ENCODE measurements at places on chromosomes 1 and 21.
A peak's percentile ranks its signal among the peaks of the same experiment; 100 is the strongest.

GRCh38 chr1:42146626-42147320 is 6.4 kb upstream of the GUCA2B start:
- peak; percentile 86 for DNase-seq

DNA sequence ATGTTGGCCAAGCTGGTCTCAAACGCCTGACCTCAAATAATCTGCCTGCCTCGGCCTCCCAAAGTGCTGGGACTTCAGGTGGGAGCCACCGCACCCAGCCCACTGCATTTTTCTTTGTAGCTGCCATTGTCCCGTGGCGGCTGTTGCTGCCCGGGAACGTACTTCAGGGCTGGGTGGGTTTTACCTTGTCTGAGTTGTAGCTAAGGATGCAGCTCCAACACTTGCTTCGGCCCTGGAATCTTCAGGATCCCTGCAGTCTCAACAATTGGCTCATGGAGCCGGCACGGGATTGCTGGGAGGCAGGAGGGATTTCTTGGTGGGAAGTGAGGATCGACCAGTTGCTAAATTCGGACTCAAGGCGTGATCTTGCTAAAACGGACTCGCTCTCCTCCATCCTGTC is 10.7 kb downstream of the TNFRSF8 start:
- DNase-seq, result no peak

GRCh38 chr1:81915937-81916336 is 115.2 kb downstream of the ADGRL2 start:
- no peak for DNase-seq

- DNase-seq, result no peak
Measured at GRCh38 chr21:18716578-18717138, 313.1 kb upstream of the TMPRSS15 start.

DNA sequence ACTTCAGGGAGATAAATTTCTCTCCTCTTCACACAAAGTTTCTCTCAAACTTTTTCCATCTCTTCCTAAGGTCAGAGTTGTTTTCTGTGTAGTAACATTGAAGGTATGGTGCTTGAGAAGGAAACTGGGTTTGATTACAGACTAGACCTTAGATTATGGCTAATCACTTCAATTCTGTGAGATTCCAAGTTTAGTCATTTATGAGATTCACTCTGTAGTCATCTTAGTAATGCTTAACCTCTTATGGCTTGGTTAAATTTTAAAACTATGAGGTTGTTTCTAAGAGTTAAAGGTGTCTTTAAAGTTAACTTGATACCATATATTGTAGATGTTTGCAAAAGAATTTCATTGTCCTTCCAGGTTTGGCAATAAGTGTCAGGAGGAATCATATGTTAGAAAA is 1092.2 kb downstream of the KCNT2 start:
- no peak for DNase-seq

DNA sequence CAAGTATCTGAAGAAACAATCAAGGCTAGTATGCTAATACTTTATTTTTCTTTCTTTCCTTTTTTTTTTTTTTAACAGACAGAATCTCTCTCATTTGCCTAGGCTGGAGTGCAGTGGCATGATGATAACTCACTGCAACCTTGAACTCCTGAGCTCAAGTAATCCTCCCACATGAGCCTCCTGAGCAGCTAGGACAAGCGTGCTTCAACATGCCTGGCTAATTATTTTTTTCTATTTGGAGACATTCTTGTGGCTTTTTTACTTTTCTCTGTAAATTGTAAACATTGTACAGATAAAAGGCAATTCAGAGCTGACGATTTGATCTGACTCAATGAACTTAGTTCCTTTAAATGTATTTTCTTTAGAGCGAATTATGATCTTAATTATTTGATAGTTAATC is 41.4 kb downstream of the CCDC18 start:
- no peak for DNase-seq

DNA sequence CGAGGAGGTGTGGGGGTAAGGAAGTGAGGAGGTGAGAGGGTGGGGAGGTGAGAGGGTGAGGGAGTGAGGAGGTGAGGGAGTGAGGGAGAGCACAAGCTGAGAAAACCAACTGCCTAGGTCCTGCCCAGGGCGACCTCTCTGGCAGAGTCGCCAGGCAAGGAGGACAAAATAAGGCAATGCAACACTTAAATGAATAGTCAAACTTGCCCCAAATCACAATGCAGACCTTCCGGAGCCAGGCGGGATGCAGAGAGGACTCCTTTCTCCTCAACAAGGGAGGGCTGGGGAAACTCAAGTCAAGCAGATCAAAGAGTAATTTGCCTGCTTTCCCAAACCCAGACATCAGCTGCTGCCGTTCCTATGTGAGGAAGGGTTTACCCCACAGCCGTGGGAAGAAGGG is 86.0 kb downstream of the CCDC185 start:
- DNase-seq, result no peak

- DNase-seq, result no peak
Measured at GRCh38 chr1:29338908-29339575, 102.7 kb downstream of the PTPRU start.

- peak; percentile 50 for DNase-seq
Measured at GRCh38 chr1:23838401-23838866, 13.2 kb upstream of the HMGCL start.

DNA sequence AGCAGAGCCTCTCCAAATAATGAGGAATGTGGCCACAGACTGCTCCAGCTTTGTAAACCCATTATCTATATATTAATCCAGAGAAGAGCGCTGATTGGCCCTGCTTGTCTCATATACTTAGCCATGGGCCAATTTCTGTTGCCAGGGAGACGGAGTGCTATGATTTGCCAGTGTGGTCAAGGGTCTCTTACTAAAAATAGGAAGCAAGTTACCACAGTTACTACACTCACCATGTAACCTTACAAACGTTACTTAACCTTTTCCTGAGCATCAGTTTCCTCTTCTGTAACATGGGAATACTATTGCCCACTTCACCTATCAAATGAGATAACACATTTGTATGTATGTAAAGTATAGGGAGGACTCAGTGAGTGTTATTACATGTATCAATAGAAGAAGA is 7.7 kb upstream of the S100A2 start:
- DNase-seq, result no peak

DNA sequence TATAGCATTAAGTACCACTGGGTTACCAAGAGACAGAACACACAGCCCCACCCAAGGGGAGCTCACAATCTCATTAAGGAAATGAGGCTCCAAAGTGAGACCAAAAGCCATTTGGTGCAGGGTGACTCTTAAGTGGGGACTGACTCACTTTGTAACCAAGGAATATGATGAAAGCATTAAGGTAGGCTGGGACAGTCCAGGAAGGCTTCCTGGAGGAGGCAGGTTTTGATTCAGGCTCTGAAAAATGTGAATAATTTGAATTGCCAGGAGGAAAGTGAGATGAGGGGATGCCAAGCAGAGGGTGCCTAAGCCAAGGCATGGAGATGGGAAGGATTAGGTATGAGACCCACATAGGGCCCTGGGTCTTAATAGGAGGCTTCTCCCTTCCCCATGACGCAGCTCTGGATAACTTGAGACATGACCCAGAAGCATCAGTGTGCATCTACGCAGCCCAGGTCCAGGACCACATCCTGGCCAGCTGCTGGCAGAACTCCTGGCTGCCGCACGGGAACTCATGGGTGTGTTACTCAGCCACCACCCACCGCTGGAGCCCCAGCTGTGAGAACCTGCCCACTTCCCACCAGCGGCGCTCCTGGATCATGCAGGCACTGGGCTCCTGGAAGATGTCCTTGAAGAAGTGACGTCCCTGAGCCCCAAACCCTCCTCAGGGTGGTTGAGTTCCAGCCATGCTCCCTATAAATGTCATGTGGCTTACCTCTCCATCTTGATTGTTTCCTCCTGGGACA is 5.9 kb upstream of the TTC4 start:
- DNase-seq, result no peak

GRCh38 chr21:38524168-38525153 is 26.2 kb upstream of the ERG start:
- no peak for DNase-seq

DNA sequence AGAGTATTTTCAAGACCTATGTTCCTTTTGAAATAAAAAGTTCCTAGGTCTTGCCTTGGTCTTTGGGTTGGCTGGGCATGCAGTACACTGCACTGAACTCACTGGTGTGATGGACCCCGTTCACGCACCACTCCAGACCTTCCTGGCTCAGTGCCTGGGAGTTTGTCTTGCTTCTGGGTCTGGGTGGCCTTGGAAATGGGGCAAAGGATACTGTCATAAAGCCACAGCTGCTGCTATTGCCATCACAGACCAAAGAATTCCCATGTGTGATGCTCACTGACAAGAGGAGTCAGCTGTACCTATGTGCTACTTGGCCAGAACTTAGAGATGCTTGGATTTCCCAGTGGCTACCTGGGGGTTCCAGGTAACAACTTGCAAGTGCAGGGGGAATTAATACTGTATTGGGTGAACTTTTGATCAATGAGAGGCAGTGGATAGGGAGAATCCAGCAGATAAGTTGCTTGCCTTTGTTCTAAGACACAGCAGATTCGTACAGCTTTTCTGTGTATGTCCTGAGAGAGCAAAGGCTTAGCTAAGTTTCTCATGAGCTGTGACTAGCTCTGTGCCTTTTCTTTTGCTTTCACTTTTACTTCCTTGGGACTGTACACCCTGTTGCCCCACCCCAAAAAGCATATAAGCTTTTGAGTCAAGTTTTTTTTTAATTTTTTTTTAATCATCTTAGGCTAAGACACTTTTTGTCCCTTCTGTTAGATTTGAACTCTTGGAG is 115.3 kb downstream of the RUNX1 start:
- no peak for DNase-seq
